ENCODE measurements at places on chromosomes 3 and 15.

DNA sequence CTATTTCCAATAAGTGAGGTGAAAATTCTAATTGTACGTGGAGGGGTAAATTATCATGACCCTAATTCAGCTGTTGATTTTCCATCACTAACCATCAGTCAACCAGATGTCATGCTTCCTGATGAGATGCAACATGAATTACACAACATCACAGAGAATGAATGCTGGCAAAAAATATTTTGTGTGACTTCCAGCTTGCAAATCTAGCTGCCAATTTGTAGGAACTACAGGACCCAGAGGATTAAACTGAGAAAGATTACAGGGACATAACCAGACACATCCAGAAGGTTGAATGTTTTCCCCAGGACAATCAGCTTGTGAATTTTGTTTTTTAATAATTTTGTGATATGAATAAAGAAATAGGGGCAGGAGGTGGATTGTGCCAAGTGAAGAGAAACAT is 349.0 kb upstream of the ATP10A start:
- DNase-seq: no peak

GRCh38 chr3:178451799-178452198 is 84.4 kb upstream of the KCNMB2 start:
- DNase-seq: no peak

GRCh38 chr15:61075741-61076140 is 153.4 kb downstream of the RORA start:
- no peak for DNase-seq

GRCh38 chr3:50255251-50255615 is 13.7 kb upstream of the SEMA3B start:
- no peak for DNase-seq

GRCh38 chr3:136955813-136956212 is 2.0 kb upstream of the IL20RB start:
- no peak for DNase-seq

- no peak for DNase-seq
Measured at GRCh38 chr15:55917881-55918296, 75.5 kb downstream of the NEDD4 start.

DNA sequence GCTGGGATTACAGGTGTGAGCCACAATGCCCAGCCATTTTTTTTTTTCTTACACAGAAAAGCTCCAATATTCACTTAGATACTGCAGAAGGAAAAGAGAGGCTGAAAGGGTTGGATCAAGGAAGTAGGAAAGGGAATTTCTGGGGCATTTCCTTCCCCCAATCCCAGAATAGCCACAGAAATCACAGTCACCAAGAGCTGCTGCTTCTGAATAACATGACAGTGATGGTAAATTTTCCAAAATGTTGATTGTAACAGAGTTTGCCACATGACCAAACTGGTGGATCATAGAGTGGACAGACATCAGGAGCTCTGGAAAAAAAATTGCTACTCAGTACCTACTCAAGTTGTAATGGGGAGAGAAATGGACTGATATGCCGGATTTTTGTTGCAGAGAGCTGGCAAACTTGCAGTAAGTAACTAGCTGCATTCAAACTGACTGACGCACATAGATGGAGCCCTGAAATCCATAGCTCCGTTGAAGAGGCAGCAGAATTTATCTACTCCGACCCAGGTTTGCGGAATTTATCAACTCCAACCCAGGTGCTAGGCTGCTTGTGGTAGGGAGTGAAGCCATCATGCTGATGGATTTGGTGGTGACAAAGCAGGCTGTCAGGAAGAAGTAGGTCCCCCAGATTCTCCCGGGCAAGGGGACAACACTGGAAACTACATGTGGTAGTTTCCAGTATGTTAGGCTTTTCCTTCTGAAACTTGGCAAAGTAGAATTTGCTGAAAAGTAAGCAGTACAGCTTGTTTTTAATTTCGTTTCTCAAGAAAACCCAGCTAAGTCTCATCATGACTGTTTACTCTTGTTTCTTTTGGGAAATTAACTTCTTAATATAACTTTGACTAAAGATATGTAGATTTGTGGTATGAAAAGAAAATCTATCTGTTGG is 10.5 kb upstream of the ADPGK start:
- no peak for DNase-seq

DNA sequence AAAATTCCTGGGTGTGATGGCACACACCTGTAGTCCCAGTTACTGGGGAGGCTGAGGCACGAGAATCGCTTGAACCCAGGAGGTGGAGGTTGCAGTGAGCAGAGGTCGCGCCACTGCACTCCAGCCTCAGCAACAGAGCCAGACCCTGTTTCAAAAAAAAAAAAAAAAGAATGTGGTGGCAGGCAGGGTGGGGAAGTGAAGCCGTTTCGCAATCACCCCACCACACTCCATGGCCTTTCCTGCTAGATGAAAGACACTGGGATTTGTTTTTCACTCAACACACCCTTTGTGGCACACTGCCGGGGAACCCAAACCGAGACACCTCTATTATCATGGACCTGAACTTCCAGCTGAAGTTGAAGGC is 172.4 kb upstream of the IQSEC1 start:
- no peak for DNase-seq

- no peak for DNase-seq
Measured at GRCh38 chr15:60411774-60412425, 14.1 kb upstream of the ANXA2 start.

GRCh38 chr3:159929171-159930141 is 59.2 kb upstream of the IL12A start:
- DNase-seq: no peak

GRCh38 chr3:140545197-140545596 is 132.7 kb upstream of the TRIM42 start:
- no peak for DNase-seq

- no peak for DNase-seq
Measured at GRCh38 chr3:132854856-132855535, 132.8 kb upstream of the NPHP3 start.

- DNase-seq: no peak
Measured at GRCh38 chr3:32840086-32840841, 22.5 kb downstream of the TRIM71 start.

DNA sequence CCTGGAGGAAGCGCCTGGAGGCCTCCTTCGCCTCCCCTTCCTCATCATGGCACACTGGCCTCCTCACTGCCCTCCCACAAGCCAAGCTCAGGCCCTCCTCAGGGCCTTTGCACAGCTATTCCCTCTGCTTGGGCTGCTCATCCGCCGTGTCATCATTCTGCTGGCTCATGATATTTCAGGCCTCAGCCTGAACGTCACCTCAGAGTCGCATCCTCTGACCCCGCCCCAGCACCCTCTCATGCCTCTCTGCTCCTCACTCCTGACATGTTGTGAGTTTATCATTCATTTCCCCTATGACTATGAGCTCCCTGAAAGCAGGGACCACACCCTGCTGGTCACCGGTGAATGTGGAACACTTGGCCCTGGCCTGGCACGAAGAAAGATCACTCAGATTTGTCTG is 20.7 kb upstream of the POC1A start:
- DNase-seq: no peak

DNA sequence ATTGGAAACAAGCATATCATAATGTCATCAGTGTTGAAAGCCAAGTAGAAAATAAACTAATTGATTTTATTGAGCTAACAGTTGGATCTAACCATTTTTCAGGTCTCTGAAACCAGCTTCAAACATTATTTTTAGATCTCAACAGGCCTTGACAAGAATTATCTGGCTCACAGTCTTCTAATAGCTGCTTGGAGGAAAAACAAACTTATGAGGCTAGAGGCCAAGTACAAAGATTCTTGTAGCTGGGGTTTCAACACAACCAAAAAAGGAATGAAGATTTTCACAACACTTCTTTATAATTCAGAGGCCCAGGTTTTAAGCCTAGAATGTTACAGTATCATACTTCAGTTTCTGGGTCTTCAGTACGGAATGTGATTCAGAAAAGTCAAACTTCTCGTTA is 3.7 kb downstream of the SETMAR start:
- DNase-seq: no peak

- DNase-seq: no peak
Measured at GRCh38 chr3:36455406-36455805, 75.1 kb downstream of the STAC start.

GRCh38 chr3:46110701-46111493 is 83.6 kb upstream of the XCR1 start:
- no peak for DNase-seq

GRCh38 chr3:86771741-86772512 is 219.0 kb downstream of the VGLL3 start:
- no peak for DNase-seq

DNA sequence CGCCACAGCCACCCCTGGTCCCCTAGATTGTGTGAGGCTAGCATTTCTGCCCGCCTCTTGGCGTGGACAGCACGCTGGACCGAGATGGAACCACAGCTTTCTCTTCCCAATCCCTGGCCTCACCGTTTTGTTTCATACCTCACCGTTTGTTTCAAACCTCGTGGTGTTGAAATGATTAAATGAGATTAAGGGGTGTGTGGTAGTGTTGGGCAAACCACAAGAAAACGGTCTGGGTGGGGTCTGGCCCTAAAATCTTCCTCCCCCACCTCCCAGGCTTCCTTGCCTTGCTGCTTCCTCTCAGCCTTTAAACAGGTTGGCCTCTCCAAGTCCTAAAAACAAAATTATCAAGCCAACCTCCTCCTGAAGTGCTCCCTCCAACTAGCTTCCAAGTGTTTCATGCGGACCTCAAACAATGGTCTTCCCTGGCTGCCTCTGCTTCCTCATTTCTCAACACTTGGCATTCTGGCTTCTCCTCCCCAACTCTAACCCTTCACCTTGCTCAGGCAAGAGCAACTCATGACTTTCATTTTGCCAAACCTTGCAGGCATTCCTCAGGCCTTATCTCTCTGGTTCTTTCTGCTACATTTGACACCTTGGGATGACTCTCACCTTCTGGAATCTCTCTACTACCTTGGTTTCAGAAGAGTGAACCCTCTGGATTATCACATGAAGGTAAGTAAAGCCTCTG is 1.4 kb upstream of the ATP13A3 start:
- DNase-seq: no peak

- no peak for DNase-seq
Measured at GRCh38 chr15:37425541-37425940, 325.2 kb upstream of the MEIS2 start.

DNA sequence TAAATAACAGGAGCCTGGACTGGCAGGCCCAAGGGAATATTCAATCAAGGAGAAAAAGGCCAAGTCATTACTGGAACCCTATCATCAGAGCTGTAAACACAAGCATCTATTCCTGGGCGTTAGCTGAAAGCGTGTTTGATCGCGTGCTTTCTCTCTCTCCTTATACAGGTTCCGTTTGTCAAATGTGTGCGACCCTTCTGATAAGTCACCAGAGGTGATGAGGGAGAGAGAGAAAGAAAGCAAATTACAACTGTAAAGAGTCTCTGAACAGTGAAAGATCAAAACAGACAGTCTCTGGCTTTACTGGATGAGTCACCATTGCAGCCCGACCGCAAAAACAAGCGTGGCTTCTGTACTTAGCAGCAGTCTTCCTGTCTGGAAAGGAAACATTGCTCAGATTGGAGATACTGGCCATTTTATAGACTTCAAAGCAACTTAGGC is 39.5 kb upstream of the TPRG1 start:
- peak; percentile 58 for DNase-seq

- no peak for DNase-seq
Measured at GRCh38 chr3:125431391-125431790, 56.3 kb upstream of the ZNF148 start.

DNA sequence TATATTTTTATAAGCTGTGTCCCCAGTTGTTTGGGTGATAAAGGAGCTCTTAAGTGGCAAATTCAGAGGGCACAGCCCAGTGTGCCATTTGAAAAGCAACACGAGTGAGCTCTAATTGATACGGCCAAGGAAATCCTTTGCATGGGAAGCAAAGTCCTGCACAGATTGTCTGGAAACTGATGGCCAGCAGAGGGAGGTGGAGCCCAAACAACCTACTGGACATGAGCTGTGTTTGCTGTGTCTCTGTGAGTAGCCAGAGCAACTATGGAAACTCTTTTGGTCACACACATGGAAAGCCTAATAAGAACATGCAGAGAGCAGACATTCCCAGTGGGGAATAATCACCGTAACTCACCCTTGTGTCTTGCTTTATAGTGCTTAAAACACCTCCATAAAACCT is 24.4 kb downstream of the ONECUT1 start:
- no peak for DNase-seq

DNA sequence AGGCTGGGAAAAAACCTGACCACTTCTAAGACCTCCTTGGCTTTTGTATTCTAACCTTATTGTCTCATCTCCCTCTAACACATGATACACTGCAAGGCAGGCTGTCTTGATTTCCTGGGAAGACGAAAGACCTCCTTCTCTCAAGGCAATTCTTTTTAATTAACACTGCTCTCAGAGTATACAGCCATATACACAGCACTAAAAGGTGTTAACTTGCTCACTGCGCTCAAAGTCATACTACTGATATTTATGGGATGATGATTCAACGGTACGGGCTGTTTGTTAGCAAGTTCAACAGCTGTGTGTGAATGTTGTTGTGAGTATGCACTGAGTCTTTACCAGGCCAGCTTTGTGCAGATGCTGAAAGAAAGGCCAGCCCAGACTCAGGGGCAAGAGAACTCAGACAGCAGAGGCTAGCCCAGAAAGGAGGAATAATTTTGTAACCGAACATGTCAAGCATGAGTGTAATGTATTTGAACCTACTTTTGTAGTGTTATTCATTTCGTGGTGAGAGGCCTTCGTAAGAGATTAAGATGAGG is 229.9 kb downstream of the IL5RA start:
- DNase-seq: no peak

DNA sequence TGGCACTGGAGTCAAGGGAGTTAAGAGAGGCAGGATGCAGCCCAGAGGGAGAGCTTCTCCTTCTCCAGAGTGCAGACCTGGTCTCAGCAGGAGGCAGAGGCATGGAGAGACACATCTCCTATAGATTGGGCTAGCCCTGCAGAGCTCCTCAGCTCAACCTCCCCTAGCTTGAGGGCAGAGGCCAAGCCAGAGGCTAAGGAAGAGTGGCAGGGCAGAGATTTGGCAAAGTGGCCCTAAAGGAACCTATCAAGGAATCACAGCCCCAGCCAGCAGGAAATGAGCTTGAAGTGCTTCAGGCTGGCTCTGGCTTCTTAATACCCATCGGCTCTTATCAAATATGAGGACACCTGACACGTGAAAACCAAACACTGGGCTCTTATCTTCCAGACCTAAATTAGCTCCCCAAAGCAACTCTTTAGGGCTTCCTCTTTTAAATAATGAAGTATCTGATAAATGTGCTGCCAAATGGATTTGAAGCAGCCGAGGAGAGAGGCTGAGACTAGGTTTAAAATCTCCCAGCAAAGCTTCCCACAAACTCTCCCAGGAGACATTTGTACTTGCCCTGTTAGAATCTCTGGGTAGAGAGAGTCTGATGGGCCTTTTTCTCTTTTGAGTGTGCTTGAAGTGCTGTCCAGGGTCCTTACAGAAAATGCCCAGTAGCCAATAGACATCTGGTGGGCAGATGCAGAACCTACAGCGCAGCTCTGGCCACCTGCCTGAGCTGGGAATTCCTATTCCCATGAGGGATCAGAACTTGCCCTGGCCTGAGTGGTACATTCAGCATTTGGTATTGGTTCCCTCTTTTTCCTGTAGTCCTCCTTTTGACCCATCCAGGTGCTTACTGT is 271.4 kb downstream of the CLSTN2 start:
- DNase-seq: no peak

GRCh38 chr3:53230789-53231188 is 25.0 kb downstream of the TKT start:
- DNase-seq: no peak

GRCh38 chr3:148922467-148922866 is 57.4 kb downstream of the CPA3 start:
- DNase-seq: no peak

- no peak for DNase-seq
Measured at GRCh38 chr3:177547711-177548350, 350.5 kb upstream of the TBL1XR1 start.
